ENCODE measurements at places on chromosomes 4 and X.

DNA sequence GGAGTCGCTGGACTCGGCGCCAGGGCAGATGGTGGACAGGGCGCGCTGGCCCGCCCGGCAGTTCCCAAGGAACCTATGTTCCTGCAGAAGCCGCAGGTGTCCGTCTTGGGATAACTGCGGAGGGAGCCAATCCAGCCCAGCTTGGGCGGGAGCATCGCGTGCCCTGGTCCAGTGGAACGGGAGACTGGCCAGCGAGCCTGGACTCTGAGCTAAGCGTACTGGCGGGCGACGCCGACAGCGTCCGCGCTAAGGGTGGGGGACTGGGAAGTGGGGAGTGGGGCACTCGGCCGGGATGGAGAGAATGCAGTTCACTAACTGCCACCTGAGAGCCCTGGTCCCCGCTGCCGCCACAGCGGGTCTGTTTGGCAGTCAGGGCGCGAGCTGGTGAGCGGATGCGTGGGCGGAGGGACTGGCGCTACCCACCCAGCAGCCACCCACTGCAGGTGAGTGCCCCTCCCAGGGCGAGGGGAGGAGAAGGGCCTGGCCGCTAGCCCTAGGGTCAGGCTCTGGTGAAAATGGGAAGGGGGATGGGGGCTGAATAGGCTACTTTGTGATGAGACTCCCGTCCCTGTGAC is 1.3 kb upstream of the MAMLD1 start:
- no peak for DNase-seq

DNA sequence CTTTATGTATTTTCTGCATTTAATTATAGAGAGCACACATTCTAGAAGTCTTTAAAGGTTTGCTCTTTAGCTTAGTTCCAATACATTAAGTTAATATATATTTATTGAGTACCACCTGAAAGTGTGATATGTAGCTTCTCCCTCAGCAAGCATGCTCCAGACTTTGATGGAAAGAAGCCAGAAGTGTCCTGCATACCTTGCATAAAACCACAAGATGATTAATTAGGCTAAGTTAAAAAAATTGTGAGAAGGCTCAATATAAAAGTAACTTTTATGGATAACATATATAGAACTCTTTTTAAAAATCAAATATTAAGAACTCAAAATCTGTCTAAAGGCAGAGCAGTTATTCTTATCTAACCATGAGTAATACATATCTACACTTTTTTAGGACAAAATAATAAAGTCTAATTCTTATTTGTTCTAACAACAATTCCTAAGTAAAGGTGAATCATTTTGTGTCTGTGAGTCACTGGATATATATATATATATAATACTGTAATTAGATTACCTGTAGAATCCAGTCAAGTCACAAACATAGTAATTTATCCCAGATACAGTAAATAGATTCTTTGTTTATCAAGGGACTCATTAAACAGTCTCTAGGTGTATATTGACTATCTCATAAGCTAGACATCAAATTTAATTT is 51.2 kb downstream of the INTS12 start:
- no peak for DNase-seq

- no peak for DNase-seq
These were observed 35.7 kb downstream of the PIGG start for GRCh38 chr4:534576-535151.

DNA sequence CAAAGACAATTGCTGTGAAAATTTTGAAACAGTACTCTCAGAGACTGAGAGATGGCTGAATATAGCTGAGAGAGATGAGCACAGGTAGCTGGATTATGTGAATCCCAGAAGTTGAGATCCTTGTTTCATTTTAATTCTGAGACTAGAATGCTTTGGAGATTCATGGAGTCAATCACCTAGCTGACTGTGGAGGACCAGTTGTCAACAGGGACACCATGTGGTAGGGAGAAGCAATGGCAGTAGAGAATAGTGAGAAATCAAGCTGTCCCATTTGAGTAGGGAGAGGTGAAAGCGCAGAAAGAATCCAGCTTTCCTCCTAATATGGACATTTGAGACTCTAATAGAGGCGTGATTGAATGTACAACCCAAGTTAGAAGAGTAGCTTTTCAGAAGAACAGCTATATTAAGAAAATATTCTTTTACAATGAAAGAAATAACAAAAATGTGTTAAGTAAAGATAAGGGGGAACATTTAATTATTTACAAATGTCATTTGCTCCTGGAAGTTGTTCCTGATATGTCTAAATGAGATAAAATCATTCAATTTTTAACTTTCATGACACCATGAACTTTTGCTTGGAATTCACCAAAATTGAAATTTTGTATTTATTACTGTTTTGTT is 30.3 kb upstream of the GLRB start:
- peak; percentile 81 for DNase-seq

DNA sequence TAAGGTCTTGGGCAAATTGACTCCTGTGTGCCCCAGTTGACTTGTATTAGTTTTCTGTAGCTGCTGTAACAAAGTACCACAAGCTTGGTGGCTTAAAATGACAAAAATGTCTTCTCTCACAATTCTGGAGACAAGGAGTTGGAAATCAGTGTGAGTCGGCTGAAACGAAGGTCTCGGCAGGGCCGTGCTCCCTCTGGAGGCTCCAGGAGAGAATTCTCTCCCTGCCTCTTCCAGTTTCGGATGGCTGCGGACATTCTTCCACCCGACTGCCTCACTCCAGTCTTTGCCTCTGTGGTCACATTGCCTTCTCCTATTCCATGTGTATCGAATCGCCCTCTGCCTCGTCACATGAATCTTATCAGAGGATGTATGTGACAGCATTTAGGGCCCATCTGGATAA is 66.0 kb upstream of the PHOX2B start:
- DNase-seq, result peak; percentile 6

DNA sequence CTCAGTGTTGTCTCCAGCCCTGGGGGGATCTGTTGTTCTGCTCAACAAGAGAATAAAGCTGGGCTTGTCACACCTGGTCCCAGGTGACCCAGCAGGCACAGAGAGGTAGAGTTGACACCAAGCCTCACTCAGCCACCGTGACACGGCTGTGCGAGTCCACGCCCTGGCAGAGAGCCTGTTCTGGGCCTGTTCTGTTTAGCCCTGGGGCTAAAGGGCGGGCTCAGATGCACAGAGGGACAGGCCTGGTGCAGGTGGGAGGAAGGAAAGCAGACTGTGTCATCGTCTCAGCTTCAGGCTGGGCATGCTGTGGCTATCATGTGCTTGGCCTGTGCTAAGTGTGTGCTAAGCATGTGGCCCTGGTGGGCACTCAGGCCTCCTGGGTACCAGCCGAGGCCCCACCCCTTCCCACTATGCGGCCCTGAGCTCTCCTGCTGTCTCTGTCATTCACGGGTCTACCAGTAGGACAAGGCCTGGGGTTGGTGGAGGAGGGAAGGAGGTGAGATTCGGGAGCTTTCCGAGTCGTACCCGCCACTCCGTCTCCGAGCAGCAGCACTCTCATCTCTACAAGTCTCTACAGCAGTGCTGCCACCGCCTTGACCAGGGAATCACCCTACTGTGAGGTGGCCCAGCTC is 10.8 kb downstream of the WFS1 start:
- no peak for DNase-seq

DNA sequence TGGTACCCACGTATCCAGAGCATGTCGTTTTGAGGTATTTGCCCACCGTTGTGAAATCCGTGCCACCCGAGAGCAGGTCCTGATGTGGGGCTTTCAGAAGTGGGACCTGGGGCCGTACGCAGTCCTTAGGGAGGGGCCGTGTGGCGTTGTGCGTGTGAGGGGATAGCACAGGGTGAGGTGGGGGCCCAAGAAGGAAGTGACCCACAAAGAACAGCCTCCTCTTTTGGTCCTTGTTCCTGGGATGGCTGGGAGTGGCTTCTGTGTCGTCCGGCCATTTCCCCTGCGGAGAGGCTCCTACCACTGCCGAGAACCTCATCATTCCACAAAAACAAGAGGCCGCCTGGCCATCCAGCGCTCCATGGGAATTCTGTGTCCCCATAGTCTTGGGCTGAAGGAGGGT is 17.0 kb upstream of the MSANTD1 start:
- no peak for DNase-seq

GRCh38 chr4:181258569-181258968 is 984.6 kb upstream of the TENM3 start:
- DNase-seq, result no peak

DNA sequence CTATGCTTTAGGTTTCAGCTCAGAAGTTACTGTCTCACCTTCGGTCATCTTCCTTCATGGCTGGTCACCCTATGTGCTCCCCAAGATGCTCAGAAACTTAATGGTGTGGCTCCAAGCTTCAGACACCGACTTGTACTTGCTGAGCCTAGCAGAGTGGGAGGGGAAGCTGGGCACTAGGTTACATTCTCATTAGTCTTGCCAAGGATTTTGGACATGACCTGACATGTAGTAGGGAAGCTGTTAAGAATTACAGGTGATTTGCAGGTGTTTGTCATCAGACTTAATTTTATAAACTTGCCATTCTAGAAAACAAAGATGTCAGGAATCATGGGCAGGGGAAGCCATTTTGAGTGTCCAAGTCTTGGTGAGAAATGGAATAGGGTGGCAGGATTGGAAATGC is 72.4 kb downstream of the CCNG2 start:
- DNase-seq, result no peak

DNA sequence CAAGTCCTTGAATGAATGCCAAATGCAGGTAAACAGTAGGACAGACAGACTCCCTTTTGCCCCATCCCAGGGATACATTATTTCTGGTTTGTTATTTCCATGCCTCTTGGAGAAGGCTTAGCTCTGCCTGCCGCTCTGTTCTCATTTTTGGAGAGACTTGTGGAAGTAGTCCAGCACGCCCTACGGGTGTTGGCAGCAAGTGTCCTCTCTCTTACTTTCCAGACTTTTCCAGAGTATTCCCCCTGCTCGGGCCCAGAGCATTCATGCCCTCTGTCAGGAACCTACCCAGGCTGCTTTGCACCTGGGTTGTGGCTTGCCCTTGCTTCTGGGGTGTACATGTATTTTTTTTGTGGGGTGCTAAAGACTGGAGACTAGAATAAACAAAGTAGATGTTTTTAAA is 15.3 kb downstream of the SLC34A2 start:
- DNase-seq, result no peak

GRCh38 chrX:13741695-13742094 is 7.1 kb downstream of the OFD1 start:
- DNase-seq, result no peak

DNA sequence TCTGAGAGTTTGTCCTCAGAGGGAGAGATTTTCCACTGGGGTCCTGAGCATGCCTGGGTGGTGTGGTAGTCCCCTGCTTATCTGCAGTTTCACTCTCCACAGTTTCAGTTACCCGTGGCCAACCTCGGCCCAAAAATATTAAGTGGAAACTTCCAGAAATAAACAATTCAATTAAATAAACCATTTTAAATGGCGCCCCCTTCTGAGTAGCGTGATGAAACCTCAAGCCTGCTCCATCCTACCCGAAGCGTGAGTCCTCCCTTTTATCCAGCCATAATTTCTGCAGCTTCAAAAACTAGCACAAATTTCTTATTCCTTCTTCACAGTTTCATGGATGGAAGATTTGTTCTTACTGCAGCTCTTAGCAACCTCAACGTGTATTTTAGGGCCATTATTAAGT is 26.7 kb downstream of the PNMA6E start:
- no peak for DNase-seq

DNA sequence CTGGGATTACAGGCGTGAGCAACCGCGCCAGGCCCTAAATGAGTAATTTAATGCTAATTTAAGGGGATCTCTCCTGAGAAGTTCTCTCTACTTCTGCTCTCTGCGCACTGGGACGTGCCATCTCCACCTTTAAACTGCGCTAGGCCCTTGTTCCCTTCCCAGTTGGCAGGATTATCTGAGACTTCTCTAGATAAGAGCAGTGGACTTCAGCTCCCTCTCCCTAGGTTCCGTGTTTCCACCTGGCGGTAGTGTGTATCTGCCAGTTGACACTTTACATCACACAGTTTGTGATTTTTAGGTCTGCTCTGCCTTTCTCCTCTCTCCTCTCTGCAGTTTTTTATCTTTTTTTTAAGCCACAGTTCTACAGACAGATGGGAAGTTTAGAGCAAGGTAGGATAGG is 40.2 kb downstream of the ARHGAP10 start:
- DNase-seq, result no peak

GRCh38 chrX:29231800-29232199 is 644.6 kb downstream of the IL1RAPL1 start:
- no peak for DNase-seq

DNA sequence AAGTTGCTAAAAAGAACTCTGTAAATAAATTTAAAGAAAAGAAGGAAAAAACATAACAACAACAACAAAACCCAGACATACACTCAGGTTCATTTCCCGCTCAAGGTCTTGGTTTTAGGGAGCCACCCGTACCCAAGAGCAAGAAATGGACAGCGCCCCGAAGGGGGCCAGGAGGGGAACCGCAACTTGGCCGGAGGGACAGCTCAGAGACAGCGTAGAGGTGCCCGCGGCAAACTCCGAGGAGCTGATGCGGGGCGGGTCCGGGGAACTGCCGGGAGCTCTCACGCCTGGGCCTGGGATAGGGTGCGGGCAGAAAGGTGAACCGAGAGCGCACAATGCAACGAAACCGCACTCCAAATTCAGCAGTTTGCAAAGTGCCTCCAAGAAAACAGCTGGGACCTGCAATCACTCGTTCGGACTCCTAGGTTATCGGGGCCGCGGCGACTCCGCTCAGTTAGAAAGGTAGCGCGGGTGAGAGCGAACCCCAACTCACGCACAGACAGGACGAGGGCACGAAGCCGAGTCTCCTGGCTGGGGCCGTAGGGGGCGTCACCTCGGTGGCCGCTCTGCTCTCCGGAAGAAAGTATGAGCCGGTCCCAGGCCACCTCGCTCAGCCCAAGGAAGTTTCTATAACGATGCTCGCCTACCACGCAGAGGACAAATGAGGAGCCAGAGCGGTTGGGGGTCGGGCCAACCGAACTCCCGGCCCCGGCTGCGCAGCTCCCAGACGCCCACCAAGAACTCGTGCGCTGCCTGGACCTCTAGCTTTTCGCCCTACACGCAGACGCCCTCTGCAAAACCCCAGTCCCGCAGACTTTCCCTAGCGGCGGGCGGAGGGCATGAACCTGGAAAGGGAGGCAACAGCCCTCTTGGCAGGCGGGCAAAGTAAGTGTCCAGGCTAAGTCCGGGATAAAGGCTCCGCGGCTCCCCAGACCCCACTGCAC is 1.4 kb downstream of the NDNF start:
- DNase-seq, result peak; percentile 53

DNA sequence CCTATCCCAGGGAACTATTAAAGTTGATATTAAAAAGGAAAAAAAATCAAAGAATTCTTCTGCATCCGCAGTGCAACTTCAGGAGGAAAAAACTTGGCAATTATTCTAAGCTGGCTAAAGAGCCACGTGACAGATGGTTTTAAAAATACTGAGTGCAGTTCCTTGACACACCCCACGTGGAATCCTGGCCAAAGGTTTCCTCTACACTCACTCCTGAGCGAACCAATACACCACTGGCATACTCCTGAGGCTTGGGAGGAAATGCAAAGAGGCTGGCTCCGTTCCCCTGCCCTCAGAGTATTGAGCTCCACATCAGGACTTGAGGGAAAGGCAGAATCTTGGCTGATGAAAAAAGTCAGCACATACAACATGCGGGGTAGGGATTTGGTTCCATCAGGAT is 133.8 kb upstream of the ATP6AP2 start:
- DNase-seq, result no peak

GRCh38 chrX:130999360-130999759 is 58.8 kb upstream of the ARHGAP36 start:
- no peak for DNase-seq
